T-cell (primary cell): ENCODE measurements at places on chromosomes 11 and 22. TPM values are rescaled to one million over a fixed set of nuclear protein-coding genes. Genes with fewer than 3 reads are reported as not detected.

- no peaks in the 10 kb centered on the region for H3K4me1 ChIP-seq
- no peak overlapping the region for H3K4me3 ChIP-seq
- DNase-seq: no peak
- peaks cover 10% of the 10 kb centered on the region for H3K27me3 ChIP-seq
- H3K27ac ChIP-seq: no peak overlapping the region
Measured at GRCh38 chr11:59187587-59187986, 15.7 kb downstream of the DTX4 start.

DNA sequence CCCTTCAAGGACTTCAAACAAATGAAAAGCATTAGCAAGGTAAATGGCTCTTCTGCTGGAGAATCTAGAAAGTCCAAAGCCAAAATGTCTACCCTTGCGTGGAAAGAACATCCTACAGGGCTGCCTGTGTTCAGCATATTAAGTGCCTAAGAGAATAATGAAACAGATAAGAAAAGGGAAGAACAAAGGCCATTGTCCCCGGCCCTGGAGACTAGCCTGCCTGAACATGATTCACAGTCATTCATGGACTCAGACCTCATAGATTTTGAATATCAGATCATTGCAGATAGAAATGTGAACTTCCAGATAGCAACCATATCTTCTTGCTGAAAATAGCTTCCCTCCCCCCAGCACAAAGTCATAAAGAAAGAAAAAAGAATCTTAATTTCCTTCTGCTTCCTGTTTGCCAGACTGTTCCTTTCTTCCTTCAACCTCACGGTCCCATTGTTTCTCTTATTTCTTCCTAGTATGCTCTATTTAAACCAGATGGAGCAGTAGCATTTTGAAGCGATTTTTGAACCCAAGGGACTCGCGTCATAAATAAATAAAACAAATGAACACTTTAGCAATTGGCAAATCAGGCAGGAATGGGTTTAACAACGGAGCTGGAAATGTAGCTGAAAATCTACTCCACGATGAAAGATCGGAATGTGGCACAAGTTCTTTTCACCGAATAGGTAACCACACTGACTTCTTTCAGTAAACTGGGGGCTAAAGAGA lies 408.2 kb upstream of the CCDC90B start:
- H3K27me3 ChIP-seq: no peaks in the 10 kb centered on the region
- H3K36me3 ChIP-seq: no peaks in the 10 kb centered on the region
- H3K4me3 ChIP-seq: no peak overlapping the region
- DNase-seq: no peak

- no peak for DNase-seq
- no peak overlapping the region for H3K27ac ChIP-seq
- no peaks in the 10 kb centered on the region for H3K36me3 ChIP-seq
Measured at GRCh38 chr11:78266451-78266850, 77.7 kb downstream of the USP35 start.

GRCh38 chr11:62458212-62459002 lies 39.6 kb downstream of the SCGB1A1 start:
- no peaks in the 10 kb centered on the region for H3K27me3 ChIP-seq
- H3K4me1 ChIP-seq: no peaks in the 10 kb centered on the region
- no peak overlapping the region for H3K27ac ChIP-seq
- no peaks in the 10 kb centered on the region for H3K36me3 ChIP-seq

The FAT3 gene
- under 0.01 TPM for total RNA-seq

GRCh38 chr11:2077061-2077802 lies 62.0 kb downstream of the IGF2 start:
- DNase-seq: no peak
- no peaks in the 10 kb centered on the region for H3K36me3 ChIP-seq
- no peak overlapping the region for H3K27ac ChIP-seq
- H3K4me1 ChIP-seq: no peaks in the 10 kb centered on the region
- no peak overlapping the region for H3K4me3 ChIP-seq
- H3K27me3 ChIP-seq: peaks cover 3% of the 10 kb centered on the region

The OR52H1 gene
- total RNA-seq: not detected

- H3K4me1 ChIP-seq: no peaks in the 10 kb centered on the region
- DNase-seq: no peak
- no peak overlapping the region for H3K4me3 ChIP-seq
- H3K27ac ChIP-seq: no peak overlapping the region
- no peaks in the 10 kb centered on the region for H3K27me3 ChIP-seq
- no peaks in the 10 kb centered on the region for H3K36me3 ChIP-seq
Measured at GRCh38 chr22:43304831-43305590, 38.2 kb downstream of the SCUBE1 start.

DNA sequence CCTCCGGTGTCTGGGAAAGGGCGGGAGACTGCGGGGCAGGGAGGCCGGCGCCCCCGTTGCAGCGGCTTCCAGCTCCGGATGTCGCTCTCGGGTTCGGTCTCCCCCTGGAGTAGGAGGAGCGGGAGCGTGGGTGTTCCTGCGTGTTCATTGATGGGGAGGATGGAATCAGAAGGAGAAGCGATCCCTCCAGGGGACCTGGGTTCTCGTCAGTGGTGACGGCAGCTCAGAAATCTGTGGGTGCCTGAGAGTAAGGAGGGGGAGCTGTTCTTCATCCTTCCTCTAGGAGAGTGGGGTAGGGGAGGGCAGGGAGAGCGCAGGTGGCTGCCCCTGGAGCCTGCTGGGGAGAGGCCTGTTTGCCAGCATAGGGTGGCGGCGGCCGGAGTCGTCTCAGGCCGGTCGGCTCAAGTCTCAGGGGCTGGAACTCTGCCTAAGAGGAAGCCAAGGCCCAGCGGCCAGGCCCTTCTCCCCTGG lies 1.1 kb downstream of the UBASH3B start:
- no peaks in the 10 kb centered on the region for H3K36me3 ChIP-seq
- H3K27ac ChIP-seq: no peak overlapping the region
- H3K4me3 ChIP-seq: peak overlapping the region; percentile 85
- no peaks in the 10 kb centered on the region for H3K27me3 ChIP-seq
- peaks cover 38% of the 10 kb centered on the region for H3K4me1 ChIP-seq

- H3K27me3 ChIP-seq: peaks cover 29% of the 10 kb centered on the region
- no peaks in the 10 kb centered on the region for H3K36me3 ChIP-seq
- H3K27ac ChIP-seq: no peak overlapping the region
- no peak for DNase-seq
- no peak overlapping the region for H3K4me3 ChIP-seq
Measured at GRCh38 chr11:70656252-70656651, 257.9 kb downstream of the CTTN start.

The SPA17 gene
- 0.92 TPM for total RNA-seq

The TRIM51 gene
- not detected for total RNA-seq

GRCh38 chr11:61254403-61255025 lies 13.5 kb downstream of the PGA5 start:
- no peaks in the 10 kb centered on the region for H3K36me3 ChIP-seq
- no peaks in the 10 kb centered on the region for H3K4me1 ChIP-seq
- DNase-seq: peak; percentile 59
- H3K27me3 ChIP-seq: no peaks in the 10 kb centered on the region
- no peak overlapping the region for H3K4me3 ChIP-seq

GRCh38 chr11:33448461-33449130 lies 191.4 kb downstream of the HIPK3 start:
- DNase-seq: no peak
- no peak overlapping the region for H3K27ac ChIP-seq
- H3K27me3 ChIP-seq: no peaks in the 10 kb centered on the region
- H3K4me1 ChIP-seq: no peaks in the 10 kb centered on the region

DNA sequence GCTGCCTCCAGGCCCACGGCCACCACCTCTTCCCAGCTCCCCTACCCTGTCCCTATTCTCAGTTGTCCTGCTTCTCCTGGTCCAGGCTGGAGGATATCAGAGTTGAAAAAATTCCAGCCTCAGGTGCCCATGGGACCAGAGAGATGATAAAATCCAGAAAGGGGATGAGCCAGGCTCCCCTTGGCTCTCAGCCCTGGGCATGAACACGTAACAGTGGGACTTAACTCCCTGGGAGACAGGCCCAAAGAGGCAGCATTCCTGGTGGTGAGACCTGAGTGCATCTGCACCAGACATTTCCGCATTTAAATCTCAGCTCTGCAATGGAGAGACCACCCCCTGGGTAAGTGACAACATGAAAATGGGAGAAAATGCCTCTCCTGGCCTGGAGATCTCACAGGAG lies 10.4 kb upstream of the SLC39A13 start:
- no peak overlapping the region for H3K4me3 ChIP-seq
- H3K36me3 ChIP-seq: no peaks in the 10 kb centered on the region
- H3K27me3 ChIP-seq: no peaks in the 10 kb centered on the region
- H3K4me1 ChIP-seq: peaks cover 59% of the 10 kb centered on the region
- H3K27ac ChIP-seq: no peak overlapping the region
- DNase-seq: no peak

- H3K27ac ChIP-seq: no peak overlapping the region
- peaks cover 2% of the 10 kb centered on the region for H3K27me3 ChIP-seq
- no peak overlapping the region for H3K4me3 ChIP-seq
- H3K4me1 ChIP-seq: peaks cover 23% of the 10 kb centered on the region
Measured at GRCh38 chr11:126082251-126083109, 19.8 kb upstream of the CDON start.

GRCh38 chr22:28243539-28243938 lies 324.5 kb upstream of the PITPNB start:
- no peak overlapping the region for H3K27ac ChIP-seq
- H3K4me1 ChIP-seq: no peaks in the 10 kb centered on the region
- no peaks in the 10 kb centered on the region for H3K27me3 ChIP-seq
- DNase-seq: no peak
- no peaks in the 10 kb centered on the region for H3K36me3 ChIP-seq

The HOATZ gene
- total RNA-seq: not detected

DNA sequence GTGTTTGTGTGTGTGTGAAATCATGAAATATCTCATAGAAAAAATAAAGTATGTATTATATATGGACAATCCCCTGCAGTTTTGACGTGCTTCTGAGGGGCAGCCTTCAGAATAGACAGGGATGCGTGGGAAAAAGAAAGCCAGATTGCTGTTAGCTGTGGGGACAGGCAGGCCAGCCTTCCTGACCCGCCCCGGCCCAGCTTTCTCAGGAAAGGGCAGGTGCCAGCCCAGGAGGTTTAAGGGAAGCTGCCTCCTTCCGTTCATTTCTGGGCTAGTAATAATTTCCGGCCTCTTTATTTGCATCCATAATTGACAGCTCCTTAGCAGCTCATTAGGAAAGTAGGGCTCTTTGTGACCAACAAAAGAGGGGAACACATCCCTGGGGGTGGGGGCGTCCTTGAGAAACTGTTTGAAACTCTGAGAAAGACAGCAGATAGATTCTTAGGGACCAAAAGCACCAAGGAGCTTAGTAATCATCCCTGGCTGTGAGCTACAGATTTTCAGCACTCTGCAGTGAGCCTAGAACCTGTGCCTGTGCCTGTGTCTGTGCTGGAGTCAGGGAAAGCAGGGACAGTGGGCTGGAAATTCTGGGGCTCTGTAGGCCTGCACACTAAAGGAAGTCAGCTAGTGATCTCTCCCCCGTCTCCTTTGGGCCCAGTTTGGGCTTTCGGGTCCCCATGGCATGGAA lies 632.9 kb upstream of the CADM1 start:
- H3K27ac ChIP-seq: no peak overlapping the region
- DNase-seq: no peak
- no peaks in the 10 kb centered on the region for H3K36me3 ChIP-seq
- no peaks in the 10 kb centered on the region for H3K4me1 ChIP-seq
- no peak overlapping the region for H3K4me3 ChIP-seq

DNA sequence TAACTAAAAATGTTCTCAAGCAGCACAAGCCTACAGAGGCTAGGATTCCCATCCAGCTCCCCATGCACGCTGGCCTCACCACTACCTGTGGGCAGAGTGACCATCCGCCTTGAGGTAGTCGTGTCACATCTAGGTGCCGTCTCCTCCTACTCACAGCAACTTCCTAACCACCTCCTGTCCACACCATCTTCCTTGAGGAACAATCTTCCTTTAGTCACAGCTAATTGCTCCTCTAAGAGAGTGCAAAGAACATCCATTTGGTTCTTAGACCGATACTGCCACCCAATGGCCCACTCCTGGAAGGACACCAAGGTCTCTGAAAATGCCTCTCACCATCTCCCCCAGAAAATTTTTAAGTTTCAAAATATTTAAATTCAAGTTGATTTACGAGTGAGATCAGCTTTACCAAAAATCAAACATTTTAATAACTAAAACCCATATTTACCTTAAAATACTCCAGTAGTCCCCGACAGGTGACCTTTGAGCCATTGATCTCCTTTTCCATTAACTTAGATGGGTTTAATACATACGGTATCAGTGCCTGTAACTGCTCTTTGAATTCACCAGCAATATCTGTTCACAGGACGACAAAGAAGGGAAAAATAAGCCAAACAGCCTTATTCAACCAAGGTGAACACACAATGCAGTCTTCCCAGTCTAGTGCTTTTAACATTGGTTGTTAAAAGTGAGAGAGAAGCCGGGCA lies 21.7 kb upstream of the PLAAT3 start:
- H3K36me3 ChIP-seq: no peaks in the 10 kb centered on the region
- H3K4me3 ChIP-seq: no peak overlapping the region
- H3K27me3 ChIP-seq: no peaks in the 10 kb centered on the region
- peak; percentile 53 for DNase-seq
- peaks cover 2% of the 10 kb centered on the region for H3K4me1 ChIP-seq

DNA sequence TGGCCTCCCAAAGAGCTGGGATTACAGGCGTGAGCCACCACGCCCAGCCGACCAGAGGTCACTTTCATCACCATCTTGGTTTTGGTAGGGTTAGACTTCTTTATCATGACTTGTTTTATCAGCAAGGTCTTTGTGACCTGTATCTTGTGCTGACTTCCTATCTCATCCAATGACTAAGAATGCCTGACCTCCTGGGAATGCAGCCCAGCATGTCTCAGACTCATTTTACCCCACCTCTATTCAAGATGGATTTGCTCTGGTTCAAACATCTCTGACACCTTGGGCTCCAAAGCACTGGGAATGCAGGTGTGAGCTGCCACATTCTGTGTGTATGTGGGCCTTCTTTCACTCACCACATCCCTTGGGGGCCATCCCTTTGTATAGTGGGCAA lies 5.1 kb upstream of the TALDO1 start:
- H3K4me3 ChIP-seq: no peak overlapping the region
- no peaks in the 10 kb centered on the region for H3K36me3 ChIP-seq
- H3K27me3 ChIP-seq: no peaks in the 10 kb centered on the region
- DNase-seq: no peak
- no peak overlapping the region for H3K27ac ChIP-seq

The POGLUT3 gene
- total RNA-seq: 12.3 TPM
